ENCODE measurements at places on chromosomes 11 and 22. TPM values are rescaled to one million over a fixed set of nuclear protein-coding genes. Genes with fewer than 3 reads are reported as not detected.

Gene RTN4RL2
- 0.75 TPM for total RNA-seq

Gene OR51G1
- total RNA-seq: not detected

DNA sequence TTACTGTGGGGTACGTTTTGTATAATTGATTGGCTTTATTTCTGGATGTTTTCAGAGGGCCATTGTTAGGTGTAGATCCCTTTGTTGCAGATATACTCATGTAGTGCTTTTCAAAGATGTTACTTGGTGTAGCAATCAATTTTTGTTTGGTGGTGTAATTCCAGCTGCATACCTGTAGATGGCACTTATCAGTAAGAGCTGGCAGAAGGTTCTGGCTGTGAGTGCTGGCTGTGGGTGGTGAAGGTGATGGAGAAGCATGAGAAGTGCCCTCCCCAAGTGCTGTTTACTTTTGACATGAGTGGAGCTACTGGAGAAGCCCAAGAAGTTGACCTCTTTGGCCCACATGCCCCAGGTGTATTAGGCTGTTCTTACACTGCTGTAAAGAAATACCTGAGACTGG lies 1074.9 kb downstream of the FAM181B start:
- DNase-seq: no peak

GRCh38 chr22:49964136-49965090 lies 3.8 kb downstream of the PIM3 start:
- DNase-seq: no peak

DNA sequence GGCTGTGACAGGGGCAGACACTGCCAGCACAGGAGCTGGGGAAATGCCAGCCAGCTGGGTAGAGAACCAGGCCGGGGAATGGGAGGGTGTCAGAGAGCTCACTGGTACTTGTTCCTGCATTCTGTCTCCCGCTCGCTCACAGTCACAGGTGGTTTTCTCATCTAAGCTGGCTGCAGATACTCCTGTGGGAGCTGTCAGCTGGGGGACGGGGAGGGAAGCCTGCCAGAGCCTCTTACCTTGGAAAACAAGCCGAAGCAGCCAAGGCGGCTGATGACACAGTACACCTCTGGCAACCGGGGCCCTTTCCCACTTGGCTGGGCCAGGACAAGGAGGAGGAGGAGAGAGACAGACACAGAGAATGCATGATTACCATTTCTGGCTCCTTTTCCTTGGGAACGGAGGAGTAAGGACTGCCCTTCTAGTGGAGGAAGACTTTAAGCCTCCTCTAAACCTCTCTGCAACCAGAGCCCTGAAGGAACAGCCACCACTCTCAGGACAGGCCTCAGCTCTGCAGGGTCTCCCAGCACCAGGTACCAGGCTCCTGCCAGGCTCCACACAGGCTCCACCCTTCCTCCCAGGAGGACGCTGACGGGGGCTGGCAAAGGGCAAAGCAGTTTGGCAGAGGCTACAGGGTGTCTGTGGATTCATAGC lies 25.1 kb downstream of the RPL27A start:
- DNase-seq: no peak

DNA sequence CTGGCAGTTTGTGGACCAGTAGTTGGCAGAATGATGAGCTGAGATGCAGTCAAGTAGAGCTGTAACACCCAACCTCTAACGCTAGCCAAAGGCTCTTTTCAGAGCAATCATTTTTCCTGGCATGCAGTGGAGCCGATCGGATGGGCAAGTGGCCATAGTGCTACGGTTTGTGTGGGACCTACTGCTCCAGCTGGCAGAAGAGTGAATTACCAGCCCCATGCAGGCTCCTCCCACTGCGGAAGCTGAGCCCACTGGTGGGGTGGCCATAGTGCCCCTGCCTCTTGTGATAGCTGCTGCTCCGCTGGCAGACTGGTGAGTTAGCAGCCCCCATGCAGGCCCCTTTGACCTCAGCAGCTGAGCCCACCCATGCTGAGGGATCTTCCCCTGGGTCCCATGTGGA lies 27.0 kb upstream of the SC5D start:
- DNase-seq: no peak

All from liver (tissue), 10 donors.